ENCODE measurements at places on chromosomes 4 and X.

DNA sequence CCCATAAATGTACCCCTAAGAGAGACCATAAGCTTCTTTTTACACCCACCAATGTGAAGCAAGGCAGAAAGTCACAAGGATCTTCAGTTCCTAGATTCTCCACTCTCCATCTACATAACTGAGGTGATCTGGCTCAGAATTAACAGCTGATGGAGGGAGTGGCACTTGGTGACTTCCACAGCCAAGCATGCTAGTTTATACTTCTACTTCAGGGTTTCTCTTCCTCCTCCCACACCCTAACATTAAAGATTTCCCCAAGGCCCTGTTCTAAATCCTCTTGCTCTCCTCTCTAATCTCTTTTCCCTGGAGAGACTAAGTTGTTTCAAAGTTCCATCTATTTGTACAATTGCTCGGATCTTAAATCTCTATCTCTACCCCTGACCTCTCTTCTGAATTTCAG lies 81.1 kb downstream of the MBNL3 start:
- DNase-seq = no peak

- DNase-seq = no peak
These were observed 64.8 kb downstream of the GLRA3 start for GRCh38 chr4:174764105-174764729.

DNA sequence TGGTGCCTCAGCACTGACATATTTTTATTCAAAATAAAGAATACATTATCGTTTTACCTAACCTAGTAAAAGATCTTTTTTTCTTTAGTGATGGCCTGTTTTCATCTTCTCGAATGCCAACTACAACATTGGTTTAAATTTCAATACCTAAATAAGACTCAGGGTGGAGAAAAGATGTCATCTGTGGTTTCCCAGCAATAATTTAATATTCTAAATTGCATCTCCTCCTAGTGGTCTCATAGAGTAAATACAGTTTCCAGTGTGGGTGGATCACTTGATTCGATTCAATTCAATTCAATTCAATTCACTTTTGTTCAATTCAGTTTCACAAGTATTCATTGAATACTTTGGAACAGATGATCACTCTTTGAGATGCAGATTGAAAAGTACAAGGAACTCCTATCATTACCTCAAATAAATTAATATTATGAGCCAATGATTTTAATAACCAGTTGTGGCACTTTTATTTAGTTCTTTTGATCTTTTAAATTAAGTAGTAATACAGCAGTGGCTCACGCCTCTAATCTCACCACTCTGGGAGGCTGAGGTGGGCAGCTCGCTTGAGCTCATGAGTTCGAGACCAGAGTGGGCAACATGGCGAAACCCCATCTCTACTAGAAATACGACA lies 427.2 kb downstream of the FAT4 start:
- no peak for DNase-seq

- DNase-seq = no peak
These were observed 71.3 kb upstream of the SPRY1 start for GRCh38 chr4:123325241-123325681.

- DNase-seq = no peak
These were observed 78.1 kb upstream of the DHRSX start for GRCh38 chrX:2578864-2579263.

GRCh38 chrX:2242980-2243379 lies 257.8 kb downstream of the DHRSX start:
- DNase-seq = no peak

DNA sequence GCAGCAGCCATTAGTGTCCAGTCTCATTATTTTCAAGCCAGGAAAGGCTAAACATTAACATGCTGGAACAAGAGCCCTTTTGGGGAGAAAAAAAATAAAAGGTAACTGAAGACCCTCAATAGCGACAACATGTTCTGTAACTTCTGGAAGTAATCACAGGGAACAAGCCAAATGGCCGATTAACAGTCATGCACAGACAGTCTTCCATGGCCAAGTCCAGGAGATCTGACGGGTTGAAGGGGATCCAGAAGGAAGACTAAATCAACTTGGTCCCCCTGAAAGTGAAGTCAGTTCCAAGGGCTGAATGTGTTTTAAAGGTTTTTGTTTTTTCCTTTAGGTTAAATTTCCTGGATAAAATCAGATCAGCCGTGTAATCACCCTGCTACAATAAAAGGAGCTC lies 52.5 kb downstream of the LNX1 start:
- DNase-seq = no peak

DNA sequence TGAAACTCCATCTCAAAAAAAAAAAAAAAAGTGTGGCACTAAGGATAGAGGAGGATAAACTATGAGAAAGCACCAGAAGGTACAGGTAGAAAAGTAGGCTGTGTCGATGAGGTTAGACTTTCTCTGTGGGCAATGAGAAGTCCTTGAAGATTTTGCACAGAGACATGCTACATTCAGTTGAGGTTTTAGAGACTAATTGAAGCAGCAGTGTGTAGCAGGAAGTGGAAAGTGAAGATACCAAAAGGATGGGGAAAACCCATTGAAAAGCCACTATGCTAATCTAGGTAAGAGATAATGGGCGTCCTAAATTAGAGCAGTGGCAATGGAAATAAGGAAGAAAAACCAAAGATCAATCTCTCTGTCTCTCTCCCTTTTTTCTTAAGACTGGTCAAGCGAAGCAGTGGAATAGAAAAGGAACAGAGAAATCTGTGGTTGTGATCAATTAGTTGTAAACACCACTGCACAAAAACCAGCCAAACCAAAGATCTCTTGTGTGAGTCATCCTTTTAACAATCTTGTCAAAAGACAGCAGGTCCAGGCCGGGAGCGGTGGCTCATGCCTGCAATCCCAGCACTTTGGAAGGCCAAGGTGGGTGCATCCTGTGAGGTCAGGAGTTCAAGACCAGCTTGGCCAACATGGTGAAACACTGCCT lies 3.5 kb downstream of the SPINK2 start:
- no peak for DNase-seq

- DNase-seq = no peak
These were observed 416.0 kb upstream of the TENM3 start for GRCh38 chr4:181827246-181827645.

GRCh38 chr4:45865781-45866180 lies 258.1 kb downstream of the GABRG1 start:
- DNase-seq = no peak

- DNase-seq = no peak
These were observed 36.3 kb downstream of the RLIM start for GRCh38 chrX:74578137-74578536.

DNA sequence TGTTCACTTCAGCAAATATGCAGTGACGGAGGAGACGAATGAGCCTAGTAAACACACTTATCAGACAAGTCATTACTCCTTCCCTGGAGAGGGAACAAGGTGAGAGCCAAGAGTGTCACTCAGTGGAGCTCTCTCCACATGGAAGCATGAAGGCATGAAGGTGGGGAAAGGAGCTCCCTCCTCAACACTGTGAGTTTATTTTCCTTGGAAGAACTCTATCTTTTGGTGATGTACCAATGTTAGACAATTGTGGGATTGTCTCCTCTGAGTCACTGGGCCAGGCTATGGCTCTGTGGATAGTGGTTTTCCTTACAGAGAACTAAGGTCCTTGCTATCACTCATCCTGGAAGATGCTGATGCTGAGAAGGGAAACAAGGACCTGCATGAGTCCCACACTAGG lies 200.2 kb downstream of the CPEB2 start:
- DNase-seq = no peak

GRCh38 chr4:140092094-140092851 lies 61.7 kb downstream of the MAML3 start:
- no peak for DNase-seq

DNA sequence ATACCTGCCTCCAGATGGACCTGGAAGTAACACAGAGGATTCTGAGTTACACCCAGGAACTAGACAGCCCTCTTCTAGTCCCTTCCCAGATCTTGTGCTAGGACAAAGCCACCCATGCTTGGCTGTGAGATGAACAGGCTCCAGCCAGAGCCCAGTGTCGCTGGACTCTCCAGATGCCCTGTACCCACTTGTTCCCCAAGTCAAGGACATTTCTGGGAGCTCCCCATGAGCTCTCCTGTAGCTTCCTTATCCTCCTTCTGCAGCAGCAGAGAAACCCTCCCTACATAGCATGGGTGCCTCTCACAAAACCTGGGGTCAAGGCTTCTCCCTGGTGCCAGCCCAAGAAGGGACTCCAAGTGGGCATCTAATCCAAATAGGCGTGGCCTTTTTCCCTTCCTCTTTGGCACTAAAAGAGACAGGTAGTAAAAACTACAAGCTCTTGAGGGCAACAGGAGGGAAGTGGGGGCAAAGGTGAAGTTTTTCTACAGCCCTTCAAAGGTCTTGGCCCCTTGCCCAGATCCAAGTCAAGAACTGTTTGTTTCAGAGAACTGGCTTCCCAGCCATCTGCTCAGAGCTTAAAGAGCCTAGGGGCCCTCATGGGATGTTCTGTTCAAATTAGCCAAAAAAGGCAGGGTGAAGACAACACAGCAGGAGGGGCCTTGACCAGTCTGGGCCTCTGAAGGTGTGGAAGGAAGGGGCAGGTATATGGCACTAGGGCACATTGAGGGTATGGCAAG lies 8.5 kb upstream of the ERCC6L start:
- DNase-seq = no peak

DNA sequence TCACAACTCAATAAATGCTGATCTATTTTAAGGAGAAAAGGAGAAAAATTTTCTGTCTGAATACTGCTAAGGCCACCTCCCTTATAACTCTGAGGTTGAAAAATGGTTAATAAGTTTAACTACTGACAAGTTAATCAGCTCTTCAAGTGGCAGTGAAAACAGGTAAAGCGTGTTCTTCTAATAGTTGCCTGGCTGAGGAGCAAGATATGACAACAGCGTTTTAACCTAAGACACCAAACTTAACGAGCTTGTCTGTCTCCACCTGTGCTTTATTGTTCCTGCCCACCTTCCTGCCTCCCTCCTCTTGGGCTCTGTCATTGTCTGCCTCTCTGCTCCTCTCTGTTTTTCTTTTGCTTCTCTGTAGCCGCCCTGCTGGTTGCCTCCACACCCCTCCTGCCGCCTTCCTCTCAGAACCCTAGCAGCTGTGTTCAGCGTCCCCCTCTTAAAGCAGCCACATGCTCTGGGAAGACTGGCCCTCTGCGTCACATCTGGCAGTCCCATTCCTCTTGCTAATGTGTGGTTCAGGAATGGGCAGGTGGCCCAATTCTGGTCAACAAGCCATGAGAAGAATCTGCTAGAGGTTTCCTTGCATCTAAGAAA lies 4.3 kb upstream of the TSPAN5 start:
- DNase-seq = peak; percentile 13

GRCh38 chr4:165330071-165330470 lies 2.6 kb downstream of the MSMO1 start:
- DNase-seq = no peak

- DNase-seq = no peak
These were observed 809.0 kb upstream of the DIAPH2 start for GRCh38 chrX:95875661-95876060.

GRCh38 chr4:41865981-41866798 lies 69.0 kb upstream of the TMEM33 start:
- no peak for DNase-seq

DNA sequence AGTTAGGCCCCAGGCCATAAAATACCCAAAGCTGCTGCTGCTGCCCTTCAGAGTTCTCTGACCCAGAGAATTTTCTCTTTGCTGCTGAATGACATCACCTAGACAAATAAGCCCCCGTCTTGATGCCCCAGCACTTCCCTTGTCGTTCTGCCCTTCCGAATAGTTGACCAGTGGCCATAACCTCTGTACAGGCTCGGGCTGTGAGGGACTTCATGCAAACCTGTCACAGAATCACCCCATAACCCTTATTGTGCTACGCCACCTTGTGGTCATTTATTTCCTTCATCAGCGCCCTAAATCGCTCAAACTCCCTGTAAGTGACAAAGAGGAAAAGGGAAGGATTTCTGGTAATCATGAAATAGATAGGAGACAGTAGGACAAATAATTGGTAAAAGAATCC lies 18.8 kb downstream of the SPACA5 start:
- DNase-seq = no peak

DNA sequence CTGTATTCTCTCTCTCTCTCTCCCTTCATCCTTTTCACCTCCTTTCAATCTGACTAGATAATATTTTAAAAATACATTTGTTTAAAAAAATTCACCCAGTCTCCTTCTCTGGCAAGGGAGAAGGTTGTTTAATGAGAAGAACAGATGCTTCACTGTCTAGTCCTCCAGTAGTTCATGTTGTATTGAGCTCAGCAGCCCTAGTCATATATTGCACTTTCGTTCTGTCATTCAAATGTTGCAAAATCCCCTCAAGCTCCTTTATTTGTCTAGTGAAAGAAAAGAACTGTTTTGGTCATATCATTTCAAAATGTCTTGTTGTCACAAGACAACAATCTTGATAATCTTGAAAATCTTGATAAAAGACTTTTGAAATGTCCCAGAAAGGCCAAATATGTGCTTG lies 248.0 kb downstream of the GALNTL6 start:
- DNase-seq = no peak

- DNase-seq = no peak
These were observed 206.6 kb upstream of the HS3ST1 start for GRCh38 chr4:11635342-11635741.

- no peak for DNase-seq
These were observed 112.2 kb upstream of the ANXA3 start for GRCh38 chr4:78439328-78439727.

DNA sequence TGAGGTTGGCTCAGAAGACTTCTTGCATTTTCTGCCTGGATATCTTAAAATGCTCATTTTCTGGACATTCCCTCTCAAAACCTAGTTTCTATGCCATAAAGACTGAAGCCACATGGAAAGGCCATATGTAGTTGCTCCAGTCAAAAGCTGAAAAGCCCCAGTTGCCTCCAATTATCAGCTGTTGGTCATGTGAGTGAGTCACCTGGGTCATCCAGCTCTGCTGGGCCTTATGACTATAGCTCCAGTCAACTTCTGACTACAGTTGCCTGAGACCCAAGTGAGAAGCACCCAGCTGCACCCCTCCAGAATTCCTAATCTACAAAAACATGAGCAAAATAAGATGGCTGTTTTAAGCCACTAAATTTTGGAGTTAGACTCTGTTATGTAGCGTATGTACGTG lies 41.9 kb downstream of the HELQ start:
- no peak for DNase-seq

DNA sequence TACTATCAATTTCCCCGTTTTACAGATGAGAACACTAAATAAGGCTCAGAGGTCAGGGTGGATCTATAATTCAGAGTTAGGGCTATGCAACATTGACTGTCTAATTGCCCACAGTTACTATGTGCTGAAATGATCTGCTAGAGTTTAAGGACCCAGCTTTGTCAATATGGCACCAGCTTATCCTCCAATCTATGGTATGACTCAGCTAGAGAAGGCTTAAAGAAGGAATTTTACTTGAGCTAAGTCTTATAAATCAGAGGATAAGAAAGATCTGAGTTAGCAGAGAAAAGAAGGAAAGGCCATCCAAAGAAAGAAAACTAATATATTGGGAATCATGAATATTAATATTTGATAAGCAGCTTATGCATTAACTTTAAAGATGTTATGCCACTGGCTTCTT lies 78.1 kb downstream of the ASB9 start:
- no peak for DNase-seq

- DNase-seq = no peak
These were observed 251.6 kb downstream of the NPFFR2 start for GRCh38 chr4:72283357-72283756.

- DNase-seq = no peak
These were observed 3.6 kb upstream of the AFP start for GRCh38 chr4:73432169-73433000.

GRCh38 chrX:7170898-7171297 lies 22.9 kb upstream of the PUDP start:
- DNase-seq = peak; percentile 1

GRCh38 chrX:14802943-14803710 lies 69.7 kb downstream of the FANCB start:
- DNase-seq = no peak

GRCh38 chrX:113977887-113978286 lies 606.0 kb upstream of the HTR2C start:
- no peak for DNase-seq

GRCh38 chr4:26196567-26196966 lies 124.2 kb upstream of the RBPJ start:
- no peak for DNase-seq

Data from activated T-cell treated with anti-CD3 and anti-CD28 coated beads for 1 hour (primary cell).